ENCODE measurements at places on chromosomes 2 and 18.

DNA sequence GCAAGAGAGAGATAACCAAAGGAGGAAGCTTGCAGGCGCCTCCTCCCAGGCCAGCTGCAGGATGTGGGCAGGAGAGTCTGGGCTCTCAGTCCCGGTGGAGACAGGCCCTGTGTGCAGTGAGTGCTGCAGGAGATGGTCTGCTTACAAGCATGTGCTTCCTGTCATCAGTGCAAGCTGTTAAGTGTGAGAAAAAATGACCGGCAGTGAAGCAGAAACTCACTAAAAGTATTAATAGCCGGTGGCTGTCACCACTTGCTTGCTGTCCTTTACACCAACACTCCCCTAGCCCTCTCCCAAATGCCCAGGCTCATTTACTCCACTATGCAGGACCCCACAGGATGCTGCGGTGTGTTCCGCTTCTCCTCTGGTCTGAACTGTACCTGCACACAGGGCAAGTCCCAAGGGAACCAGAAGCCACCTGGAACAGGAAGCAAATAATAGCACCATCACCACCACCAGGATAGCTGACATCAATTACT, 435.6 kb upstream of the HS6ST1 start:
- DNase-seq = no peak

DNA sequence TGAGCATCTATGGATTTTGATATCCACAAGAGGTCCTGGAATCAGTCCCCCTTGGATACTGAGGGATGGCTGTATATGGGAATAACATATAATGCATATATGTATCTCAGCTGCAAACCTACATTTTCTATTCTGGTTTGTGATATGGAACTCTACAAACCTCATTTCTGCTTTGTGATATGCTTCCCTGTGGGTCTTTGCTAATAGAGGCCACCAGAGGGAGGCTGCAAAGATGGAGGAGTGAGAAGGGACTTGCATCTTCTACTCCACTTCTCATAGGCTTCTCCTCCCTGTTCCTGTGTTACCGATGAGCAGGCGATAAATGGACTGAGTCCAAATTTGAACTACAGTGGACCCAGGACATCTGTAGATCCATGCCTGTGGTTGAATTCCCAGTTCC, 37.8 kb downstream of the ARID5A start:
- DNase-seq = no peak

- no peak for DNase-seq
These were observed 675.2 kb upstream of the ID2 start for GRCh38 chr2:8006626-8007025.

GRCh38 chr2:38723173-38723572, 28.0 kb downstream of the SRSF7 start:
- DNase-seq = no peak

- no peak for DNase-seq
These were observed 71.4 kb upstream of the OTOS start for GRCh38 chr2:240211598-240212424.

GRCh38 chr2:217756375-217757107, 246.3 kb downstream of the TNS1 start:
- DNase-seq = peak; percentile 77

GRCh38 chr18:63440219-63440618, 17.9 kb upstream of the VPS4B start:
- peak; percentile 36 for DNase-seq

- no peak for DNase-seq
These were observed 56.3 kb upstream of the LAPTM4A start for GRCh38 chr2:20107776-20108175.

DNA sequence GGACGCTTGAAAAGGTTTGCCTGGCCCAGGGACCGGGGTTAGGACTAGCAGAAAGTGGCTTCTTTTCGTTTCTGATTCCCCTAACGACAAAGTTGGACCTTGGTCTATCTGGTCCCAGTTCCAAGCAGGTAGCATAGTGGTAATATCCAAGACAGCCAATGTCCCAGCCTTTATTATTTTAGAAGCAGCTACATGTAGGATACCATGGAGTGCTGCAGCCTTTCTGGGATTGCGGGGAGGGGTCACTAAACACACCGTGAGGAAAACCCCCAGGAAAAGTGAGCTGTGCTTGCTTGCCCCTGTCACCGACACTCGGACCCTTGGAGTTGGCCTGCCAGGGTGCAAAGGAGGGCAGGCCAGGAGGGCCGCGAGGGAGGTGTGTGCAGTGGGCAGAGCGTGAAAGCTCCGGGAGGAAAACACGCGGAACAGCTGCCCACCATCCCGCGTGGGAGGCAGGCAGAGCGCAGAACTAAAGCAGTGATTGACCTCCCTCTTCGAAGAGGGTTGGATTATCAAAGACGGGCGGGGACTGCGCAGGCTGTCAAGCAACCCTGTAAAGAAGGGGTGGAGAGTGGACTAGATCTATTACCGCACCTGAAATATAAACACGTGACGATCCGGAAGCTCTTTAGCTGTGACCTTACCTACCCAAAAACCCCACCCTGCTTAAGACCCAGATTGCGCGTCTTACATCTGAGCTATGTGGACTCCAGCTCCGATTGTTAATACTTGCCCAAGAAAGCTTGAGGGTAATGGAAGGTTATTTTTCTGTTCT, 624 bp upstream of the MAP4K3 start:
- DNase-seq = peak; percentile 42

DNA sequence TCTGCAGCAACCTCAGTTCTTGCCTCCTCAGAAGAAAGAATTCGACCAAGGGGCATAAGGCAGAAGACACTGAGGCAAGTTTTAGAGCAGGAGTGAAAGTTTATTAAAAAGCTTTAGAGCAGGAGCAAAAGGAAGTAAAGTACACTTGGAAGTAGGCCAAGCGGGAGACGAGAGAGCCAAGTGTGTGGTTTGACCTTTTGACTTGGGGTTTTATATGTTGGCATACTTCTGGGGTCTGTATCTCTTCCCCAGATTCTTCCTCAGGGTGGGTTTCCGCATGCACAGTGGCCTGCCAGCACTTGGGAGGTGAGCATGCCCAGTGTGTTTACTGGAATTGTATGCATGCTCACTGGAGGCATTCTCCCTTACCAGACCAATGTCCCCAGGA, 59.3 kb upstream of the ANKRD44 start:
- DNase-seq = no peak

- DNase-seq = peak; percentile 54
These were observed 36.8 kb upstream of the SEMA4C start for GRCh38 chr2:96906729-96907114.

DNA sequence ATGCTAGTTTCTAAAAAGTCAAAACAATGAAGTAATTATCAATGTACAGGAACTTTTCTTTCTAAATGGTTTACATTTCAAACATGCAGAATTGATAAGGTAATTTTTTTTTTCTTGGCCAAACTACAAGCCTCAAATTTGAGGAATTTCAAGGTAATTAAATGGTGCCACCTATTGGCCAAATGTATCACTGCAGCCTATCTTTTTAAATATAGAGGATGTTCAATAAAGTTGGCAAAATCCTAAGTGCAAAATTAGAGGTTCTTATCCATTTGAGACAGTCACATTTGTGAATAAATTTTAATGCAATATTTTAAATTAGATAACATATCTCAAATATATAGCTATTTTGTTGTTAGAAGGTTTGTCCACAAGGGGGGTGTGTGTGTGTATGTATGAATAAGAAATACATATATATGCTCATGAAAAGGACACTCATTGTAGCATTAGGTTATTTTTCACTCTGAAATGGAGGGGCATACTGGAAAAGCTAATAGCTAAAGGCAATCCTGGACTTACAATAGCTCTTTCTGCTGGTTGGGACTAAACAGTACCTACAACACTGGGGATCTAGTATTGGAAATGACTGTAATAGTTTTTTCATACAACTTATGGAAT, 26.2 kb downstream of the MMADHC start:
- no peak for DNase-seq

GRCh38 chr2:30692829-30693275, 114.4 kb downstream of the CAPN13 start:
- DNase-seq = no peak
